Stimulated activated CD4-positive, alpha-beta T cell treated with anti-CD3 and anti-CD28 coated beads, Interleukin-4, amount 100 ng/mL, for 4 hours (primary cell): ENCODE measurements at places on chromosomes 6 and 20.

DNA sequence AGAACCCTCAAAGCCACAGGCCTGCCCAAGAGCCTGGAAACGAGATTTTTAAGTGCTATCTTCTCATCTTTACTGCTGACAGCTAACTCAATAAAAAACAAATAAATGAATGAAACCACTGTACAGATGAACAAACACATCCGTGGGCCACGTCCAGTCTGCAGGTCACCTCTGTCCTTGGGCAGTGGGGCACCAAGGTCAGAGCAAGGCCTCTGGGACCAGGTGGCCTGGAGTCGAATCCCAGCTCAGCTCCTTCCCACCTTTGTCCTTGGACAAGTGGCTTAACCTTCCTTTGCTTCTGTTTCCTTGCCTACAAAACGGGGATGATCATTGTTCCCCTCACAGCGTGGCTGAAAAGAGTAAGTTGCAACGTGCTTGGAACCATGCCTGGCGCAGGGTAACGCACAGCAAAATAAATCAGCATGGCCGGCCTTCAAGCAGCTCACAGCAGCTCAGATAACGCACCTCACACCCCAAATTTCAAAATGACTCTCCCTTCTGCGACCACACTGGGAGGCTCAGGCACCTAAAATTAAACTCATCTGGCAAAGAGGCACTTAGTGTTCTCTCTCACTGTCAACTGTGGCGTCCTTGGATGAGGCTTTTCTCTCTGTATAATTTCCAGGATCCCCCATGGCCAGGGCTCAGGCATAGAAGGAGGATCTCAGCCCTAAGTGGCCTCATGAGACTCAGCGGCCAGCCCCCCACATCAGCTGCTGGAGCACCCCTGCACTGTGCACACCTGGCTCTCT lies 35.7 kb downstream of the RRBP1 start:
- DNase-seq: no peak

GRCh38 chr20:53011640-53012039 lies 39.5 kb downstream of the TSHZ2 start:
- no peak for DNase-seq

DNA sequence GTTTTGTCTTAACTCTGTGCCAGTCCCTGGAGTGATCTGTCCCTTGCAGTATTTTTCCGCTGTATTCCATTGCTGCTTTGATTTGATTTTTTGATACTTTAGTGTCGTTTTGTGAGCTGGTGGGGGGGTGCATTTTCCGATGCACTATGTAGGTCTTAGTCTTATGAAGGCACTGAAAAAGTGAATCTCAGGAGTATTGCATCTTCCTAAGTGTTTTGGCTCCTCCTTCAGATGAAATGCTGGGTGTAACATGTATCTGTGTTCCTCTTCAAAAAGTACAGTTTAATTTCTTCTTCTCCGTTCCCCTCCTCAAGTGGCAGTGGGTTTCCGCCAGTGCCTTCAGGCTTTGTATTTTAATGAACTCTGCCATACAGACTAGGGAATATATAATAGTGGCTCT lies 580.7 kb upstream of the GJE1 start:
- DNase-seq: no peak

DNA sequence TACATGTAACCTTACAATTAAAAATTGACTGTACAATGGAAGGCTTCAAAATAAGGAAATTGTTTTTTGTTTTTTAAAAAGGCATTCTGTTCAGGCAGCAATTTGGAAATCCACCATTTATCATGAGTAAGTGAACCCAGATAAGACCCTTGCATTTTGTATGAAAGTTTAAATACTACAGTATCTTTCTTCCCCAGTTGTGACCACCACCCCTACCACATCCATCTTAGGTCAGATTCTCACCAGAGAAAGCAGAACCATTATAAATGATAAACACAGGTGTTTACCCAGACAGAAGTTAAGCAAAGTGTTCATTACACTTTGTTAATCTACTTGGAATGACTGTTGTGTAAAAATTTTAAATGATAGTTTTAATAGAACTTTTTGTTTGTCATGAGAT lies 20.2 kb downstream of the SENP6 start:
- DNase-seq: no peak

DNA sequence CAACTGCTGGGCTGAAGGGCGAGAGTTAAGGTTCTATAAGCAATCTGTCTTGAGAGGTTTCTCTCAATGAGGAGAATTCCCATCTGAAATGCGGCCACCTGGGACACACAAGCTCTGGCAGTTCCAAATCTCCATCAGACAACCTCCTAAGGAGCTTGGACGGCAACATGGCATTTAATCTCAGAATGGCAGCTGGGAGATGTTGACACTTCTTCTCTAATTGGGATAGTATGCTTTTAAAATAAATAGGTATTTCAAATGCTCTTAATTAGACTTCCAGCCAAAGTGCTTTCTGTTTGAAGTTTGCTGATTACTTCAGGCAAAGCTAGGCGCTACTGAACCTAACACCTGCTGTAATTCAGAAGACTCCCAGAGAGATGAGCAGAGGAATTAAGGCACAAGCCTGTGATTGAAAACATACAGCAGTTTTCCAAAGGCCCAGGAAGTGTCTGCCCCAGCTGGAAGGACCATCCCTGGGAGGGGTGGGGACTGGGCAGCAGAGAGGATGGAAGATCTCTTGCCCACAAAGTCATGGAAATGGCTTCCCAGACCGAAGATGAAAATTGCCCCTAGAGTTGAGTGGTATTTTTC lies 59.1 kb upstream of the KCNK16 start:
- no peak for DNase-seq

GRCh38 chr20:15288106-15288505 lies 950.7 kb upstream of the FLRT3 start:
- no peak for DNase-seq

DNA sequence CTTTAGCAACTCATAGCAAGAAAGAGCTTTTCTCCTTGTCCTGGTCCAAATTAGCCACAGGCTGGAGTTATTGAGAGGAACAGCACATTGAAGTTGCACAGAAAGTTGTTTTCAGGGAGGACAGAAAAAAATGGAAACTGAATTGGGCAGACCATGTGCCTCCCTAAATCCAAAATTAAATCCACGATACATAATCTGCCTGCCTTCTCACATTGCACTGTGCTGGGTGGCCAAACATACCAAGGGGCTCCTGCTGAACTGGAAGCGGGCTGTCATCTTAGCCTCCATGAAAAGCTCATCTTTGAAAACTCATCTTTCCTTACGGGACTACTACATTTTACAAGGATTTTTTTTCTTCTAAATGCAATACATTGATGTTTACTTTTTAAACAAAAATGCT lies 59.9 kb downstream of the TNFAIP3 start:
- DNase-seq: no peak

- DNase-seq: no peak
These were observed 93.6 kb upstream of the ADGRF1 start for GRCh38 chr6:47135772-47136171.

DNA sequence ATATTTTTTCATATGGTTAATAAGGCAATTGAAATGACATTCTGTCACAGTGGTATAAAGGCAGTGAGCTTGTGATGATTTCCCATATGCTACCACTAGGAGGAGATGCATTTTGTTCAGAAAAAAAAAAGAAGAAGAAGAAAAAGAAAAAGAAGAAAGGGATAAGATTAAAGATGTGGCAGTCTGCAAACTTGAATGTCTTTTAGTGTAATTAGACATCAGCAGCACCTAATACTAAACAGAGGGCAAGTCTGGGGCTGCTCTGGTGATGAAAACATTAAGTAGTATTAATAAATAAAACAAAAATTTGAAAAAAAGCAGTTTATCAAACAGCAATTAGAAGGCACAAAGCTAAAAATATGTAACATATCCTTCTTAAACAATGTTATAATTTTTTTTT lies 95.4 kb upstream of the DEFB112 start:
- DNase-seq: no peak

GRCh38 chr6:46784535-46784934 lies 8.7 kb upstream of the MEP1A start:
- DNase-seq: no peak

- DNase-seq: peak; percentile 71
These were observed 117.0 kb downstream of the RTN4IP1 start for GRCh38 chr6:106512048-106512967.

- DNase-seq: no peak
These were observed 13.9 kb downstream of the CCN2 start for GRCh38 chr6:131937226-131937625.

- no peak for DNase-seq
These were observed 8.5 kb downstream of the BAG6 start for GRCh38 chr6:31643818-31644454.

DNA sequence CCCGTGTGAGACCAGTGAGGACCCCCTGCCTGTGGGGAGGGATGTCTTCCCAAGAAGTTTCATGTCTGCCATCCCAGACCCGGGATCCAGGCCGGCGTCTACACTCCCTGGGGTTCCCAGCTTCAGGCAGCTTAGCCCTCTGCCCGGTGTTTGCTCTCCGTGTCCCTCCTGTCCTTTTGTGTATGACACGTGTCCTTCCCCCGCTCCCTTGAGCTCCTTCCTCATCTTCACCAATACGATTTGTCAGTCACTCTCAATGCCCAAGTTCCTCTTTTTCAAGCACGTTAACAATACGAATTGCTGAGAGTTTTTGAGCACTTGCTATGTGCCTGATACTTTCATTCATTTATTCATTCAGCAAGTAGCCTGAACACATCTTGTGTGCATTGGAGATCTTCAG lies 115.6 kb upstream of the PTPN1 start:
- no peak for DNase-seq

GRCh38 chr6:6883011-6883410 lies 224.8 kb upstream of the RREB1 start:
- DNase-seq: no peak

GRCh38 chr6:16007146-16007545 lies 121.7 kb upstream of the MYLIP start:
- DNase-seq: no peak

- peak; percentile 34 for DNase-seq
These were observed 623 bp upstream of the SNX9 start for GRCh38 chr6:157822245-157823000.

GRCh38 chr20:37243937-37244571 lies 17.6 kb downstream of the GHRH start:
- no peak for DNase-seq

- DNase-seq: no peak
These were observed 16.6 kb downstream of the ZHX3 start for GRCh38 chr20:41300886-41301285.

- DNase-seq: no peak
These were observed 110.2 kb downstream of the PHF3 start for GRCh38 chr6:63745784-63746183.

DNA sequence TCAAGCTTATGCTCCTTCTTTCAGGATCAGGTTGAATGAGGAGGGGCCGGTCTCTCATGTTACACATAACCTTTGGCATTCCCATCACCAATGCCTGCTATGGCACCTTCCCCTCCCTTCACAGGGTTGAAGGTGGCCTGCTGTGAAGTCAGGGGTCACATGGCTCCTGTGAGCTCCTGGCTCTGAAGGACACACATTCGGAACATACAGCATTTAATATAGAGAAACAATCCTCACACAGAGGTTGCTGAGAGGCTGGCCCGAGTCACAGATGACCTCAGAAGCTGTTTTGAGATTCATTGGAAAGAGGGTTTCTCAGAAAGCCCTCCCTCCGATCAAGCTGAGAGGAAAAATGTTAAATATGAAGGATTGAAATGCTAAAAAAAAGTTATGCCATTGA lies 82.1 kb downstream of the PSMG4 start:
- no peak for DNase-seq

GRCh38 chr20:41956338-41957074 lies 338.3 kb upstream of the CHD6 start:
- DNase-seq: no peak
